NCI-H187 treated with DMSO at 0.1 percent for 48 hours (cell line): ENCODE measurements at places on chromosomes 13 and 19.
A peak's percentile ranks its signal among the peaks of the same experiment; 100 is the strongest.

GRCh38 chr13:22735011-22735995, 445.5 kb upstream of the SGCG start:
- DNase-seq = no peak

- DNase-seq = no peak
Observed at GRCh38 chr13:25598421-25598820, 226.6 kb downstream of the ATP8A2 start.

DNA sequence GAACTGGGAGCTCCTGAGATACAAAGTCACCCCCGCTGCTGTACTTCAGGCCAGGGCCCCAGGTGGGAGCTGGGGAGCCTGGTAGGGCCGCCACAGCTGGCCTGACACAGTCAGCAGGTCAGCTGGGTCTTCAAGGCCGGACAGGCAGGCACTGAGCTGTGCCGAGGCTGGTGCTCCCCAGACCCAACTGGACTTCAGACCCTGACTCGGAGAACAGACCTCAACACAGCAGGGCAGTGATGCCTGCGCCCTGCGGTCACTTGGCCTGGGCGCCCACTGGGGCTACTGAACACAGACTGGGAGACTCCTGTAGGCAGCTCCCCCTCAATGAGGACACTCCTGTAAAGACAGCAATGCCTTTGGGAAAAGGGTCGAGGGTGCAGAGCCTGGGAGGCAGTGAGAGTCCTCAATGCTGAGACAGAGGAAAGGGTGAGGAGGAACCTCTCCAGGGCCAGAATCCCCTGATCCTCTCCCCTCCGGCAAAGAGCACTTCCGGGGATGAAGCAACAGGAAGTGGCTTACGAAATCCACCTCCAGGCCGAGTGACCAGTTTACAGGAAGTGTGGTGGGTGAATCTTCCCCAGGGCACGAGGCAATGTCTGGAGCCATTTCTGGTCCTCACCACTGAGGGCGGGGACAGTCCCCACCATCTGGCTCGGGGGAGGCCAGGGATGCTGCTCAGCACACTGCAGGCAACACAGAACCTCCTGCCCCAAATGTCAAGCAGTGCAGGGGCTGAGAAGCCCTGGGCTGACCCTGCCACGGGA, 40.8 kb upstream of the ISYNA1 start:
- no peak for DNase-seq

DNA sequence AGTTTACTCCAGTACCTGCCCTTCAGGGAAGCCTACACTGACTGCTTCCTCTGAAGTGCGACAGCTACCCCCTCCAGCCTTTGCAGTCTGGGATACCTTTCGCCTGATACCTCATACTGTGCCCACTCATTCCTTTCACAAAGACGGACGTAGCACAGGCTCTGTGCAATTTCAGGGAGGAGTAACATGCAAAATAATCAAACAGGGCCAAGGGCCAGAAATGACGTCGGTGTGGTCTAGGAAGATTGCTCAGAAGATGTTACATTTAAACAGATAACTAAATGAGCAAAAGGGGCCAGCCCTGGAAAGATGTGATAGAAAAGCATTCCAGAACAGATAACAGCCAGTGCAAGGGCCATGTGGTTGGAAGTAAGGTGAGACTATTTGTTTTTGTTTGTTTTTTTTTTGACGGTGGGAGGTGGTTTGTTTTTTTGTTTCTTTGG, 6.6 kb upstream of the DDX39A start:
- no peak for DNase-seq

DNA sequence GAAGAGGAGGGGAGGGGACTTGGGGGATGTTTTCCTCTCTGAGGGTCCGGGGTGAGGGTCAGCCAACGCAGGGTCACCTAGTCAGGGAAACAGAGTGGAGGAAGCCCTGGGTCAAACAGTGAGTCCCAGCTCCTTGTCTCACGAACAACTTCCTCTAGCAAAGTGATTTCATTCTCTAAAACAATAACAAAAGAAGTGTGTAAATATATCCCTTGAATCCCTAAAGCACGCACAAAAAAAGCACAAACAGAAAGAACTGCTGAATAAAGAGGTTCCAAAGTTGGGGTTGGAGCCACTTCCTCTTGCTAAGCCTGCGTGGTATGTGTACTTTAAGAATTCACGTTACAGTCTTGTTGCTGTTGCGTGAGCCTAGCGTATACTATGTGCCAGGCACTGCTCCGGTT, 1.5 kb upstream of the C5AR2 start:
- no peak for DNase-seq

- no peak for DNase-seq
Observed at GRCh38 chr19:18597809-18598660, 8.6 kb downstream of the CRLF1 start.

- no peak for DNase-seq
Observed at GRCh38 chr19:10749435-10750384, 31.8 kb downstream of the DNM2 start.

- DNase-seq = no peak
Observed at GRCh38 chr13:75400775-75401174, 81.2 kb downstream of the TBC1D4 start.

DNA sequence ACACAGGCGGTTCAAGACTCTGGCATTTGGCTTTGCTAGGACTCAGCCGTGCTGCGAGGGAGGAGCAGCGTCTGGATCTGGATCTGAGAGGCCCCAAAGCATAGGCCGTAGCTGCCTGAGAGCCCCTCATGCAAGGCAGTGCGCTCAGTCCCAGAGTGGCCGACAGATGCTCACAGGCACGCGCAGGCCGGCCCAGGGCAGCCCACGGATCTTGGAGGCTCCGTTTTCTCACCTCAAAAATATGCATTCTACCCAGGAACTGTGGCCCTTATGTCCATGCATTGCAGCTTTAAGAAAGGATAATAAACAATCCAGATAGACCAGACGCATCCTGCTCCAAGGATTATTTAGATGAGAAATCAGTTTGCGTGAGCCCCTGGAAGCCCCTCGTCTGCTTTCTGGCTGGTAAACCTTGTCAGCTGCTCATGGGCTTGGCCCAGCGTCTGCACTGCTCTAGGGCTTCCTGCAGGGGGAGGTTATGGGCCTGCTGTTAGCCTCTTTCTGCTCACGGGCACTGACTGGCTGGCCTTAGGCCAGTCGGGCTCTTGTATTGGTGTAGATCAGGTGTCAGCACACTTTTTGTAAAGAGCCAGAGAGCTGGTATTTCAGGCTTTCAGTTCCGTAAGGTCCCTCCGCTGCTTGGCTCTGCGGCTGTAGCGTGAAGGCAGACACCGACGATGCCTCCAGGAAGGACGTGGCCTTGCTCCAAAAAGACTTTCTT, 24.2 kb downstream of the TEX29 start:
- no peak for DNase-seq

DNA sequence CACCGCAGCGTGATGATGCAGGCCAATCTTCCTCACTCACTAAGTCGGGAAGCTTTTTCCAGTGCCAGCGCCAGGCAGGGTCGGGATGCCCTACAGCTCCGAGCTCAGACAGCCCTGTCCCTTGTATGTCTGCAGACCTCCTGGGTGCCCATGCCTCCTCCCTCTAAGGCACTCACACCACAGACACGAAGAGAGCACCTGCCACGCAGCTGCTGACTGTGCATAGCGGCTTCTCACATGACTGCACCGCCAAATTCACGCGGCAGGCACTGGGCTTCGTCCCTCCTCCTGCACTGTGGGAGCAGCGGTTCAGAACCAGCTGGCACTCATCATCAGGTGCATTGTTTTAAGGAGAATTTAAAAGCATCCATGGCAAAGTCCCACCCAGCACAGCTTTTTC, 88.1 kb downstream of the SLC7A1 start:
- DNase-seq = peak; percentile 30

GRCh38 chr13:51814071-51814470, 10.1 kb upstream of the DHRS12 start:
- DNase-seq = no peak

- DNase-seq = no peak
Observed at GRCh38 chr19:46731584-46731983, 14.3 kb upstream of the FKRP start.

- DNase-seq = no peak
Observed at GRCh38 chr19:5205381-5205780, 135.2 kb downstream of the PTPRS start.

DNA sequence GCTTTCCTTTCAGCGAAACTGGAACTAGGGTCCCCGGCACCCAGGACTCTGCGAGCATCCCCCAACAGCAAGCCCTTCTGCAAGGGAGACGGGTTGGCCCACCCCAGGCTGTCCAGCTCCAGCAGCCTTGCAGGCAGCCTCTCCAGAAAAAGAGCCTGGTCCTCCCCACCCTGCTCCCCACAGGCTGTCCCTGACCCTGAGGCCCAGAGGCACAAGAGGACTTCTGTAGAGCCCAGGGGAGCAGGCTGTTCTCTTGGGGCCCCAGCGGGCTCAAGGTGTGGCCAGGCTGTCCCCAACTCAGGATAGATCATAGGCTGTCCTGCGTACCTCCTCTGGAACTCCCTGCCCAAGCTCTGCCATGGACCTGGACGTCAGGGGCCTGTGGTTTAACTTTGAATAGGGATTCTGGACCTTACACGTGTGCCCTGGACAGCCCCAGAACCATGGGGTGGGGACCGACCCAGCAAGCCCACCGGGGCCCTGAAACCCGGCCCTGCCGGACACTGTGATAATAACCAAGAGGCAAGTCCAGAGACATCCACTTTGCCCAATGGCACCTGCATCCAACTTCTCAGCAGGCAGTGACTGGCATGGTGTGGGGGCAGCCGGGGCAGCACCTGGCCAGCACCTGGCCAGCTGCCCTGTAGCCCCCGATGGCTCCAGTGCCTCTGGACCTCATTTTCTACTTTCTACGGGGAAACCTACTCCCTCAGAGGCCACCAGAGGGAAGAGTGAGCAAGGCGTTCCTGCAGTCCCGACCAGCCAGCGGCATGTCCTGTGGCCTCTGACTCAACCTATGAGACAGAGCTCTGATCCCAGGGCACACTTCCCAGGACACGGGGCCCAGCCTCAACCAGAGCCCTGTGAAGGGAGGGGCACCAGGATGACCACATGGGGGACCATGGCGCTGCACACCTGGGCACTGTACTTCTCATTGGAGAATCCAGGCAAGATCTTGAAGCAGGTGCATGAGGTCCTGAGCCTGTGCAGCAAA, 50.9 kb upstream of the TPM4 start:
- DNase-seq = no peak

DNA sequence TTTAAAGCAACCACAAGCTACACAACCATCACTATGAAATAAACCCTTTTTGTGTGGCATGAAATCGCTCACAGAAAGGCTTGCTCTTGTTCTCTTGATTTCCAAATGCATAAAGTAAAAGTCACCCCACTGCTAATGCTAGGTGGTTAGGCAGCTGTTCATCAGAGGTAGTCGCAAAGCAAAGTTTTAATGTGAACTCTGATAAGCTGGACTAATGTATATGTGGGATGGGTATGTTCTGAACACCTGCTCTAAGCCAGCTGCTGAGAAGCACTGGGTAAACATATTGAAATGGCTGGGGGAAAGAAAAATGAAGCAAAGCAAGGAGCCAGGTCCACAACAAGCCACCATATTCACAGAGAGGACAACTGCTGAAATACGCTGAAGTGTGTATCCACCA, 142.3 kb downstream of the KLF12 start:
- DNase-seq = peak; percentile 80

GRCh38 chr19:18939922-18940768, 872 bp downstream of the HOMER3 start:
- DNase-seq = no peak

GRCh38 chr13:110115591-110115990, 191.4 kb downstream of the COL4A1 start:
- DNase-seq = no peak

DNA sequence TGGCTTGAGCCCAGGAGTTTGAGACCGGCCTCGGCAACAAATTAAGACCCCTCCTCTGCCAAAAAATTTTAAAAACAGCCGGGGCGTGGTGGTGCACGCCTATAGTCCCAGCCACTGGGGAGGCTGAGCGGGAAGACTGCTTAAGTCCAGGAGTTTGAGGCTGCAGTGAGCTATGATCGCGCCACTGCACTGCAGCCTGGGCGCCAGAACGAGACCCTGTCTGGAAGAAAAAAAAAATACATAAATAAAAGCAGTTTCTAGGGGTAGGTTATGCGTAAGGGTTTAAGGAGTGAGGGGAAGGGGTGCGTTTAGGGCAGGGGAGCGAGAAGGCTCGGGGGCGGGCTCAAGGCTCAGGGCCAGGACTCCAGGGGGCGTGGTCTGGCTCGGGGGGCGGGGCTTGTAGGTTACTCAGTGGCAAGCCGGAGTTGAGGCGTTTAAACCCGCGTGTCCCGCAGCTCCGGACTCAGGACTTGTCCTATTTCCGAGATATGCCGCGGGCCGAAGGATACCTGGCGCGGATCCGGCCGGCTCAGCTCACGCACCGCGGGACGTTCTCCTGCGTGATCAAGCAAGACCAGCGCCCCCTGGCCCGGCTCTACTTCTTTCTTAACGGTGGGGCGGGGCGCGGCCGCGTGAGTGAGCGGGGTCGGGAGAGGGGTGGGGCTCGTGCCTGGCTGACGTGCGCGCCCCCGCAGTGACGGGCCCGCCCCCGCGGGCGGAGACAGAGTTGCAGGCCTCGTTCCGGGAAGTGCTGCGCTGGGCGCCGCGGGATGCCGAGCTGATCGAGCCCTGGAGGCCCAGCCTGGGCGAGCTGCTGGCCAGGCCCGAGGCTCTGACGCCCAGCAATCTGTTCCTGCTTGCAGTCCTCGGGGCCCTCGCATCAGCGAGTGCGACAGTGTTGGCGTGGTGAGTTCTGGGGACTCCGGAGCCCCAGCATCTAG, 10.7 kb downstream of the SPACA6 start:
- DNase-seq = no peak
